GM12878 (cell line): ENCODE measurements at places on chromosomes 3 and 15. TPM values are rescaled to one million over a fixed set of nuclear protein-coding genes. Genes with fewer than 3 reads are reported as not detected.

GRCh38 chr15:69021895-69022294, 7.4 kb downstream of the NOX5 start:
- DNase-seq, result no peak

DNA sequence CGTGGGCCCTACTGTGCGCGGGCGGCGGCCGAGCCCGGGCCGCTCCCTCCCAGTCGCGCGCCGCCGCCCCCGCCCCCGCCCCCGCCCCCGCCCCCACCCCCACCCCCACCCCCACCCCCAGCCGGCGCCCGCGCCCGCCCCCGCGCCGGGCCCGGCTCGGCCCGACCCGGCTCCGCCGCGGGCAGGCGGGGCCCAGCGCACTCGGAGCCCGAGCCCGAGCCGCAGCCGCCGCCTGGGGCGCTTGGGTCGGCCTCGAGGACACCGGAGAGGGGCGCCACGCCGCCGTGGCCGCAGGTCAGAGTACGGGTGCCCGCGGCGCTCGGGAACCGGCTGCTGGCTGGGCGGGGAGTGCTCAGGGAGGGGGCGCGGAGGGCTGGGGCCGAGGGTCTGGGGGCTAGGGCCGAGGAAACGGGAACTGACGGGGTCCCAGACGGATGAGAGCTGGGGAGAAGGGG, 1.1 kb upstream of the PPARG start:
- DNase-seq, result no peak

GRCh38 chr15:98358971-98359370, 289.4 kb upstream of the IGF1R start:
- no peak for DNase-seq

DNA sequence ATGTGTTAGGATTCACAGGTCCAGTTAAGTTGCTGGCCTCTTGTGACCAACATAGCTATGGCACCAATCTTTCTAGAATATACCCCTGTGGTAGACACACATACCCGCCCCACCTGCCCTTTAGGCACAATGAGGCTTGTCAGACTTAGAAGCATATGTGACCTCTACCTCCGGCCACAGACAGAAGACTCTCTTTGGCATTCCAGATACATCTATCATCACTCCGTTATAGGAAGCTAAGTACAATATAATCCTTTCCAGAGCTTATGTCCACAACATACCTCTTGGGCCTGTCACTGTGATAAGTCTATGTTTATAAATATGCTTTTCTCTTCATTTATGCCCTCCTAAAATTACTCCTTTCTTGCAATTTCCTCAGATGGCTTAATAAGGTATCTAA, 39.8 kb downstream of the CD47 start:
- no peak for DNase-seq

The GRAMD2A gene
- total RNA-seq, result not detected in 2 replicates

DNA sequence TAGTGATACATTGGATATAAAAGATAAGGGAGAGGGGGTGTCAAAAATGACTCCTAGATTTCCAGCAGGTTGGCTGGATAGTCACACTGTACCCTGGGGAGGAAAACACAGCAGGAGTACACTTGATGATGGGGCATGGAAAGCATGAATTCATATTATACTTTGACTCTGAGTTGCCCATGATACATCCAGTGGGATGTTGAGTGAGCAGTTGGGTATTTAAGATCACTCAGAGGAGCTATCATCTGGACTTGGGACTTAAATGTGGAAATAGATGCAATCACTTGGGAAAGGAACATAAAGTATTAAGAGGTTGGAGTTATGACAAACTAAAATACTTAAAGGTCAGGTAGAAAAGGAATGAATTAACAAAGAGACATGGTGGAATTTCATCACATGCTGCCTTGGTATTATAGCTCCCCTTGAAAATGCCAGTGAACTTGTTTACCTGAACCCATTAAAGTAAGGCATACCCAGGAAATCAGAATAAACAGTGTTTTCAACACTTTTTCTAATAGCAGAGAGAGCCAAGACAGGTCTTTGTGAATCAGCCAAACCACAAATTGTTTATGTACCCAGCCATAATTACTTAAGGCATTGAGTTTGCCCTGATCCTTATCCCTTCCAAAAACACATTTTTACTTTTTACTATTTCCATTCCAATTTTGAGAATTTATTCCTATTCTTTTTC, 49.9 kb upstream of the ABI3BP start:
- no peak for DNase-seq
